ENCODE measurements at places on chromosomes 5 and 9. TPM values are rescaled to one million over a fixed set of nuclear protein-coding genes. Genes with fewer than 3 reads are reported as not detected.

Gene TLX3
- total RNA-seq, result not detected

Gene FAM13B
- 31.5 TPM for total RNA-seq

Gene SNCAIP
- total RNA-seq, result 7.0 TPM

Gene HEMGN
- not detected for total RNA-seq

All from placental pericyte (primary cell).